Testis (tissue), 5 donors: ENCODE measurements at places on chromosomes 6 and 20.

GRCh38 chr6:73227606-73228255, 2.4 kb upstream of the KHDC1L start:
- no peak for DNase-seq

DNA sequence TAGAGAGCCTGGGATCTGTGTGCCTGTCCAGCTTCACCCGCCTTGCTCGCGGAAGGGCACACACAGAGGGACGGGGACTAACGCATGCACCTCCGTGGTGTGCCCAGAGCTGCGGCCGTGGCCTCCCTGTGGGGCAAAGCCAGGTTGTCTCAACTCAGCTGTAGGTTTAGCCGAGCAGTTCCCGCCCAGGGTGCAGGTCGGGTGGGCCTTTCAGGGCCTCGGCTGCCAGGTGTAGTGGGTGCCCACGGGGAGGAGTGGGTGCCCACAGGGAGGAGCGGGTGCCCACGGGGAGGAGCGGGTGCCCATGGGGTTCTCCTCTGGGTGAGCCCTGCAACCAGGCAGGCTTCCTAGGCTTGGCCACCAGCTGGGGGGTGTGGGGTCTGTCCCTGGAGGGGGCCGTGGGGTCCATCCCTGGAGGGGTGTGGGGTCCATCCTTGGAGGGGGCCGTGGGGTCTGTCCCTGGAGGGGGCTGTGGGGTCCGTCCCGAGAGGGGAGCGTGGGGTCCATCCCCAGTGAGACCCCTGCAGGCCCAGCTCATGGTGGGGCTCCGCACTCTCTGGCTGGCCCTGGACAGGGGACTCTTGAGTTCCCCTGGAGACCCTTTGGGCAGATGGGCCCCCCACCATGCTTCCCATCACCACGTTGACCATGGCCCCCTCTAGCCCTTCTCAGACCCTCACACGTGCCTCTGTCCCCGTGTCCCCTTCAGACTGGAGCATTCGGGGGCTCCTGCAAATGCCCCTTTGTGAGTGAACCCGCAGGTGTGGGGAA, 37.8 kb upstream of the CHRNA4 start:
- no peak for DNase-seq

DNA sequence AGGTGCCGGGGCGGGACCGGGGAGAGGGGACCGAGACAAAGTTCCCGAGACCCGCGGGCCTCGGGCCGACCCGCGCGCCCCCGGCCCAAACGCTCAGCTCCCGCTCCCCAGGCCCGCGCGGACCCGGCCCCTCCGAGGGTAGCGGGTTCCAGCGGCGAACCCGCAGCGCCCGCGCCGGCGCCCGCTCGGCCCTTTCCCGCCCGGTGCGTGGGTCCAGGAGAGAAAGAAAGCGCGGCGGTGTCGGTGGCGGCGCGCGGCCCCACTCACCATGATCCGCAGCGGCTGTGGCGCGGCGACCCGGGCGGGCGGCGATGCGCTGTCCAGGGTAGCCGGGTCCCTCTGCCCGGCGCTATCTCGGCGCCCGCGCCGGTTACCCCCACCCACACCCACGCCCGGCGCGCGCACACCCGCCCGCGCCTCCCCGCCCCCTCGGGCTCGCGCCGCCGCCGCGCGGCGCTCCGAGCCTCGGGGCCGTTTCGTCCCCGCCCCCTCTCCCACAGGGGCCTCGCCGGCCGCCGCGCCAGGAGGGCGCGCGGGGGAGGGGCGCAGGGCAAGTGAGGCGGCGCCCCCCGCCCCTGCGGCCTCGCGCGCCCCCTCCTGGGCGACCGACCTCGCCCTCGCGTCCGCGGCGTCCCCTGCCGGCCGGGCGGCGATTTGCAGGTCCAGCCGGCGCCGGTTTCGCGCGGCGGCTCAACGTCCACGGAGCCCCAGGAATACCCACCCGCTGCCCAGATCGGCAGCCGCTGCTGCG, at the start of gene ELOVL2:
ELOVL2 (minus strand) TSS at position 345 of the 751 bp plus-strand sequence; CDS start at position 270, 75 bp downstream.
- DNase-seq: peak; percentile 77

- no peak for DNase-seq
These were observed 2.0 kb upstream of the SLC22A23 start for GRCh38 chr6:3458706-3459421.

- peak; percentile 27 for DNase-seq
These were observed 3.5 kb downstream of the DLL1 start for GRCh38 chr6:170287371-170287876.

DNA sequence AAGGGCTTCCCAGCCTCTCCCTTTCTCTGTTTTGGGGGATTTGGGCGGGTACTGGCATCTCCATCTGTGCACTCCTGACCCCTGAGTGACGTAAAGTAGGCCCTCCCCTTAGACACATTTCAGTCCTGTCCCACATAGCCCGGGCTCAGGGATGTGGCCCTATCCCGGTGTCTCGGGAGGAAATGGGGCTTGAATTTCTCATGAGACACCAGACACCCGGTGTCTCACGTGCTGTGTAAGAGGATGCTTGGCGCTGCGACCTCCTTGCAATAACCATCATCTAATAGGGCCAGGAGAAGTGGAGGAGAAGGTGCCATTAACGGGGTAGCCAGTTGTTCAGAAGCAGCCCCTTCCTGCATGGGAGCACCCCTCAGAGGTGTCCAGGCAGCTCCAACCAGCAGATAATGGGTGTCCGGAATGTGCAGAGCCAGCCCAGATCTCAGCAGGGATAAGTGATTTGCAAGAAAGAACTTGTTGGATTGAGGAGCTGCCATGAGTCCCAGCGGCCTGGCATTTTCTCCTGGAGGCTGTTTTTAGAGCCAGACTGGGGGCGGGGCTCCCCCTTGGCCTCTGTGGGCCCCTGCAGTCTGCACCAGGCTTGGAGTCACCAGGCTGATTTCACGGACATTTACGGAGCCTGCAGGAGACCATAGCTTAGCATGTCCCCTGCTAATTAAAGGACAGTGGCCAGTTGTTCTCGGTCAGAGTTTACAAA, 372.0 kb downstream of the PREX1 start:
- DNase-seq: no peak

DNA sequence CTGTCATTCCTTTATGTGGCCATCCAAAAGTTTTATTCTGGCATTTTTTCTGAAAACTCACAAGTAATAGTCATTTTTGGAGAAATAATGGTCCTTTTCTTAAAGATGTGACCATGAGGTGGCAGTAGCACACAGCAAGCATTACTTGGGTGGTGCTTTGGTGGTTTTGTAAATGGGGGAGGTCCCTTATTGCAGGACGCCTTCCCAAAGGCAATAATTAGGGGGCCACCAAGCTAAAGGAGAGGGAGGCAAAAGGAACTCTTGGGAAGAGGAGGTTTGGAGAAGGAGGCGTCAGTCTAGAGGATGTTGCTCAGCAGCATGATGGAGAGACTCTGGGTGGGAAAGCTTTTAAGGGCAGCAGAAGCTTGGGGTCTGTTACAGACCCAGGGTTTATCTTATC, 422.6 kb upstream of the MMS22L start:
- no peak for DNase-seq

DNA sequence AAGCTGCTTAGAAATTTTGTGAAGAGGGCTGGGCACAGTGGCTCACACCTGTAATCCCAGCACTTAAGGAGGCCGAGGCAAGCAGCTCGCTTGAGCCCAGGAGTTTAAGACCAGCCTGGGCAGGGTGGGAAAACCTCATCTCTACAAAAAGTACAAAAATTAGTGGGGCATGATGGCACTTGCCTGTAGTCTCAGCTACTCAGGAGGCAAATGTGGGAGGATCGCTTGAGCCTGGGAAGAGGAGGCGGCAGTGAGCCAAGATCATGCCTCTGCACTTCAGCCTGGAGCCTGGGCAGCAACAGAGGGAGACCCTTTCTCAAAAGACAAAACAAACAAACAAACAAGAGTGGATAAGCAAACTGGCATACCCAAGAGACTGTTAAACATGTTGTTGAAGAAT, 308.3 kb upstream of the ADGRB3 start:
- peak; percentile 15 for DNase-seq

DNA sequence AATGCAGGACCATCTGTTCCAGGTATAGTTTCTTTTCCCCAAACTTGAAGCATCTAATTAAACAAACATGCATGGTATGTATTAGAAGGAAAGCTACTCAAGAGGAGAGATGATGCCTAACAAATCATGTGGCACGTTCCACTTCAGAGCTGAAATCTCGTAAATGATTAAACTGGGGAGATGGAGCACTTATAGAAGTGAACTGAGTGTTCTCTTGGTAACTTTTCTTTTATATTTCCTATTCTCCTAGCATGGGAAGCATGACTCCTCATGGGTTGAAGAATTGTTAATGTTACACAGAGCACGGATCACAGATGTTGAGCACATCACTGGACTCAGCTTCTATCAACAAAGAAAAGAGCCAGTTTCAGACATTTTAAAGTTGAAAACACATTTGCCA, 61.1 kb downstream of the CCN2 start:
- DNase-seq: no peak

- no peak for DNase-seq
These were observed 255.6 kb downstream of the ERMARD start for GRCh38 chr6:170006900-170007467.

- no peak for DNase-seq
These were observed 145.8 kb downstream of the SAMD5 start for GRCh38 chr6:147654103-147654845.

GRCh38 chr20:2696646-2697045, 4.1 kb downstream of the EBF4 start:
- DNase-seq: peak; percentile 1

DNA sequence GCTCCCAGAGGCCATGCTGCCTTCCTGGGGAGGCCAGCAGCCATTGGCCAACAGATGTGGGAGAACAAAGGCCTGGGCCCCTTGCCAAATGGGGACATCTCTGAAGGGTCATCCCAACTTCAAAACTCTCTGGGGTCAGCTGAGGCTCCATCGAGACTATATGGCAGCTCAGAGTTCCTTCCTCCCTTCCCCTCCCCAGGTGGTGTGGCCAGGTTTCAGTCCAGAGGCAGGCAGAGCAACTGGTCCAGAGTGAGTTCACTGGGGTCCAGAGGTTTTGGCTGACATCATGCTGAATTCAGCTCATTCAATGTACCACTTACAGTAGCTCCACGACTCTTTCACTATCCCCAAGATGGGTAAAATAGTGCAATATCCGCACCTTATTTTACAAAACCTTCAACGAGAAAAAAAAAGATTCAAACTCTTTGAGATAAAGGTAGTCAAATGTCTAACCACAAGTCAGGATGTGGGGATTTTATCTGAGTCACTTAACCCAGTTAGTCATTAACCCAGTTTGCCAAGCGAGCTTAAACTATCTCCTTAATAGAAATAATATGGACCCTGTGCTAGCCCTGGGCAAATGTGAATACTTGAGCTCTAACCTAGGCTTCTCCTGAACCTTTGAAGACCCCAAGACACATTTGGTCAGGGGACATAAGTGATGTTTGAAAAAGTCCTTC, 108.4 kb upstream of the PLEKHG1 start:
- no peak for DNase-seq

DNA sequence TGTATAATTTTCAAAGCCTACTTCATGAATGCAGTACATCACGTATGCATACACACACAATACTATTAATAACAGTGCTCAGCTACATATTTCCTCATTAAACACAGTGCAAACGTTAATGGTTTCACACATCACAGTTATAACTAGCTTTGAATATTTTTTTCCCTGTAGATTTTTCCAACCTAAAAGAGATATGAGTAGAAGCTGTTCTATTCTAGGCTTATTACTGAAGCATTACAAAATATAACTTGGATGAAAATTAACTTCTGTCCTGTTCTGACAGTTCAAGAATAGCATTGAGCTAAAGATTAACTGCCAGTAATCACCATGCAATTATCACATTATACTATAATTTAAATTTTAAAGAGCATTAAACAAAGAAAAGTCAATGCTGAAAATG, 6.2 kb downstream of the LMBRD1 start:
- DNase-seq: no peak

- peak; percentile 47 for DNase-seq
These were observed 167.6 kb upstream of the CST7 start for GRCh38 chr20:24781418-24781980.

DNA sequence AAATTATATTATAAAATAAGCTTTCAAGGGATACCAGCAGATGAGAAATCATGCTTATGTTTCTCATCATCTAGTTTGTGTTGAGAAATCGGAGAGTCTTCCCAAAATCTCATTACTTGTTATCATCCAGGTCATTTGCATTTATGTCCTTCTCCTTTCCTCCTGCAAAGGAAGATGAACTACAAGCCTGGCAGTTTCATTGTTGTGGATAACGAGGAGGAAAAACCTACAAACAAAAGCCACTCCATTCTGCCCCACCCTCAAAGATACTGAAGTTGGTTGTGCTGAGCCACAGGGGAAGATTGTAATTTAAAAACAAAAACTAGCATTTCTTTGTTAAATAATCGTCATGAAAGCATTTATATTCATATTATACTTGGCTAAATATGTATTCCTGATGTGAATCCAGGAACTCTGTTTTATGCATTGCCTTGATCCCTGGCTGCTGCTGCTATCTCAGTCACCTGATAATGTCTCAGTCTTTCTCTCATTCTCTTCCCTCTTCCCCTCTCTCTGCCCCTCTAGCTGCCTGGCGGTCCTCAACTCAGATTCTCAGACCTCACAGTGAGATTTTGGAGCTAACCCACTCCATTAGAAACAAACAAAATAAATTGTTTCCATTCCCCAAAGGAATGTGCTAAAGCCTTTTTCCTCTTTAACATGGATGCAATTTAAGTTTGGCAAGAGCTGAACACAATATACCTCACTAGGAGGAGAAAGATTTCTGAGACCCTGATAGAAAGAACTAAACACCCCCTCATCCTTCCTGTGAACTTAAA, 185.3 kb downstream of the ADAT2 start:
- no peak for DNase-seq

- DNase-seq: no peak
These were observed 231.5 kb downstream of the C6orf118 start for GRCh38 chr6:165077876-165078275.

- DNase-seq: no peak
These were observed 232.9 kb downstream of the SAMD5 start for GRCh38 chr6:147741389-147741788.

DNA sequence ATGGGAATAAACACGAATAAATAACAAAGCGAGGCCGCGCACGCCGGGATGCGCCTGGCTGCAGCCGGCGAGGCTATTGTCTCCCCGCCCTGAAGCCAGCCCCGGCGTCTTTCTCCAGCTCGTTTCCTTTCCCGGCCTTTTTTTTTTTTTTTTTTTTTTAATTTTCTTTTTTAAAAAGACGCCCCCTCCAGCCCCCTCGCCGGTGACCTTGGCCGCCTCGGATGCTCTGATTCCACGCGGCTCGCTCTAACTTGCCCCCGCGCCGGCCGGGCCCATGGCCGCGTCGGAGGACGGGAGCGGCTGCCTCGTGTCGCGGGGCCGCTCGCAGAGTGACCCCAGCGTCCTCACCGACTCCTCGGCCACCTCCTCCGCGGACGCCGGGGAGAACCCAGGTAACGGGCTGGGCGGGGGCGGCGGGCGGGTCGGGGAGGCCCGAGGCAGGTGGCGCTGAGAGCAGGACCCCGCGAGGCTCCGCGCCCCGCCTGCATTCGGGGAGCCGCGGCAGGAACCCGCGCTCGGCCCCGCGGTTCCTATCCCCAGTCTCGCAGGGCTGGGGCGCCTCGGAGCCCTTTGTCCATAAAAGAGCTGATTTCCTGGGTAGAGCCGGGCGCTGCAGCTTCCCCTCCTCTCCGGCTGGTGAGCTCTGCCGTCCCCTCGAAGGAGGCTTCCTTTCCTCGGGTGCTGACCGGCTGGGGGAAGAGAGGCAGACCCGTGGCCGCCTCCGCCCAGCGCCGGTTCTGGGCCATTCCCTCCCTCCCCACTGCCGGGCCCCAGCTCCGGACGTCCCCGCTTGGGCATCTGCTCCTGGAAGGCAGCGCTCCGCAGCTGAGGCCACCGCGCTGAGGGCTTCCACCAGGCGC, 631 bp downstream of the PHACTR3 start:
- no peak for DNase-seq
